ENCODE measurements at places on chromosomes 12 and 14.

DNA sequence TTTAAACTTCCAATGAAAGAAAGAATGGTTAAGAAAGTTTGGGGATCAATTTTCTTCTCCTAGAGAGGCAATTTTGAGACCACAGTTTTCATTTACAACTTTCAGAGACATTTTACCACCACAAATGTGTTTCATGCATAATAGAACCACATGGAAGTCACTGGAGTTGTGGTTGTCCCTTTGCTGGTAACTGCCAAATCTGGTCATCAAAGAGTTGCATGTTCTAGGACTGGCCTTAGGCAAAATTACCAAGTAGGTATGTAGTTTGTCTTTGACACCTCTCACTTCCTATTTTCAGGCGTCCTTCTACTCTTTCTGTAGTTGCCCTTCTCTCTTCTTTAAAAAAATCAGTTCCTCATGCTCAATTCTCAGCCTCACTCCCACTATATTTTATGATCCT lies 54.3 kb upstream of the TMX1 start:
- no peak for DNase-seq

DNA sequence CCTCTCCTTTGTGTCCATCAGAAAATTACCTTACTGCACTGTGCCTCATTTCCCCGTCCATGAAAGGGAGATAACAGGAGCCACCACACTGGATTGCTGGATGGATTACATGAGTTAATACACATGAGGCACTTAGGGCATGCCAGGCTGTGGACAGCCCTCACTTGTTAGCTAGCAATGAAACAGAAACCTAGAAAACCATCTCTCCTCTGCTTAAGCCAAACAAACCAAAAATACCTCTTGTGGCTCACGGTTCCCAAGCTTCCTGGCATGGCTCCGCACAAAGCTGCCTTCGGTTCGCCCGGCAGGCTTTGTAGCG lies 660 bp upstream of the HCFC2 start:
- DNase-seq, result no peak

- DNase-seq, result no peak
These were observed 65.3 kb downstream of the IQSEC3 start for GRCh38 chr12:131732-132495.

DNA sequence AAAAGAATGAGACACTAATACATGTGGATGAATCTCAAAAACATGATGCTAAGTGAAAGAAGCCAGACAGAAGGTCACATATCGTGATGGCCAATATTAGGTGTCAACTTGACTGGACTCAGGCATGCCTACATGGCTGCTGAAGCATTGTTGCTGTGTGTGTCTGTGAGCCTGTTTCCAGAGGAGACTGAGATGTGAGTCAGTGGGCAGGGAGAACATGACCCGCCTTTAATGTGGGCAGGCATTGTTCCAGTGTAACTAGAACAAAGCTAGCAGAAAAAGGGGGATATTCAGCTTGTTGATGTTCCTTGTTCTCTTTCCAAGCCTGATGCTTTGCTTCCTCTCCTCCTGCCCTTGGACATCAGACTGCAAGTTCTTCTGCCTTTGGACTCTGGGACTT lies 47.6 kb downstream of the DCAF5 start:
- DNase-seq, result no peak

DNA sequence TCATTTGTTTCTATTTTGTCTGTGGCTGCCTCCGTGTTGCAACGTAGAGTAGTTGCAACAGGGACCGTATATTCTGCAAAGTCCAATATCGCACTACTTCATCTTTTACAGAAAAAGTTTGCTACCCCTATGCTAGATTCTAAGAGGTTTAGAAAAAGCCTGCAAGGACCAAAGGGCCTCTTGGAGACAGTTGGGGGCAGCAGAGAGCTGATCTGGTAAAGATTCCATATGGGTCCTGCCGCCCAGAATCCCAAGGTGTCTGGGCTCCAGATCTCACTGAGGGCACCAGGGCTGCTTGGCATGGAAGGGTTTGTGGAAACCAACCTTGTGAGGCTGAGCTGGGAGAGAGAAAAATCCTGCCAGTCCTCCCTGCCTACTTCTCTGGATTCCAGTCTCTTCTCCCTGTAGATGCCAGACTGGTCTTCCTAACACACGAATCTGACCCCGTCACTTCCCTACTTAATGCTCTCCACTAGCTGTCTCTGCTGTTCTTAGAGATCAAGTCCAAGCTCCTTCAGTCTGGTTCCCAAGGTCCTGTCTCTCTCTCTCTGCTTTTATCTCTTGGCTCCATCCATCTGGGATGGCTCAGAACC lies 74.6 kb downstream of the GLRX5 start:
- DNase-seq, result peak; percentile 61

GRCh38 chr14:68781161-68782021 lies 11.5 kb downstream of the ZFP36L1 start:
- DNase-seq, result no peak

DNA sequence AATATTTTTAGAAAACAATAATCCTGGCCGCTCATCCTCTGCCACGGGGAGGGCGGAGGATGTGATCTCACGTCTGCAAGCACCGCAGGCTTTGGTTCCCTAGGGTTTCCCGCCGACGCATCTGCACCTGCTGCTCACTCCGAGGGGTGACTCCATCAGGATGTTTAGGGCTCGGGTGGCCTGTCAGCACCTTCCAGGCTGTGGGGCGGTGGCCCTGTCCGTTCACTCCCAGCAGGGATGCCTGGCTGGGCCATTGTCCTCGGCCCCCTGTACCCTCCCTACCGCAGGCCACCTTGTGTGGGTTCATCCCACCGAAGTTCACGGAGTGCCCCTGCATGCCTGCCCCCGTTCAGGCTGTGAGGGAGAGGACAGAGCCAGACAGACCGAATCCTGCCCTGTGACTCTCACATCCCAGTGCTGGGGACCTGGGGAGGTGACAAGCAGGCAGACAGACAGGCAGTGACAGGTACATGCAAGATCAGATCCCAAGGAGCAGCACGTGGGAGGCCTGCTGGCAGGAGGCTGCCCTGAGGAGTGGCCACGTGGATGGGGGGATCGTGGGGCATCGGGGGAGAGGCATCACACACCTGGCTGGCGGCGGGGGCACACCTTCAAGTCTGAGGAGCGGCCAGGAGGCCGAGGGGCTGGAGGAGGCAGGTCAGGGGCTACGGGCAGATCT lies 112.6 kb downstream of the ADGRD1 start:
- DNase-seq, result peak; percentile 39

- DNase-seq, result no peak
These were observed 380.5 kb downstream of the VRK1 start for GRCh38 chr14:97177635-97178034.

GRCh38 chr14:89036371-89036770 lies 211.9 kb downstream of the TTC8 start:
- DNase-seq, result no peak

- no peak for DNase-seq
These were observed 28.8 kb downstream of the PROX2 start for GRCh38 chr14:74846968-74847665.

Data from H7 (cell line).